ENCODE measurements at places on chromosomes 3 and 15.
A peak's percentile ranks its signal among the peaks of the same experiment; 100 is the strongest.

DNA sequence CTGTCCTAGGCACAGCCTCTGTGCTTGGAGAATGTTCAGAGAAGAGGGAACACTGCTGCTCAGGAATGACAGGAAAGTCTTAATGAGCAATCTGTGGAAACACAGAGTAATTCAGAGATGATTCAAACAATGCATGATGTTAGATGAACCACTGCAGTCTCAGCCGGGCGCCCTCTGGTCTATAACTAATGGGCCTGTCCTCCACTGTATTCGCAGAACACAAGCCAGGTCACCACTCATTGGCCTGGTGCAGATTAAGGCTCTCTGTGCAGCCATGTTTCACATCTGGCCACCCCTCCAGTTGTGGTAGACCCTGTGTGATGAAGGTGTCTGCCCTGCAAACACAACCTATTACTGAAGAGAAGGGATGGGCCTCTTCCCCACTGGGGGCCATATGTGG is 281.7 kb upstream of the ROPN1 start:
- no peaks in the 10 kb centered on the region for H3K4me1 ChIP-seq
- H3K27me3 ChIP-seq: no peaks in the 10 kb centered on the region
- H3K36me3 ChIP-seq: no peaks in the 10 kb centered on the region

- DNase-seq: no peak
- H3K4me3 ChIP-seq: no peak overlapping the region
- H3K36me3 ChIP-seq: no peaks in the 10 kb centered on the region
- no peak overlapping the region for H3K27ac ChIP-seq
- H3K4me1 ChIP-seq: peaks cover 6% of the 10 kb centered on the region
Measured at GRCh38 chr3:64067506-64068346, 44.4 kb upstream of the PSMD6 start.

DNA sequence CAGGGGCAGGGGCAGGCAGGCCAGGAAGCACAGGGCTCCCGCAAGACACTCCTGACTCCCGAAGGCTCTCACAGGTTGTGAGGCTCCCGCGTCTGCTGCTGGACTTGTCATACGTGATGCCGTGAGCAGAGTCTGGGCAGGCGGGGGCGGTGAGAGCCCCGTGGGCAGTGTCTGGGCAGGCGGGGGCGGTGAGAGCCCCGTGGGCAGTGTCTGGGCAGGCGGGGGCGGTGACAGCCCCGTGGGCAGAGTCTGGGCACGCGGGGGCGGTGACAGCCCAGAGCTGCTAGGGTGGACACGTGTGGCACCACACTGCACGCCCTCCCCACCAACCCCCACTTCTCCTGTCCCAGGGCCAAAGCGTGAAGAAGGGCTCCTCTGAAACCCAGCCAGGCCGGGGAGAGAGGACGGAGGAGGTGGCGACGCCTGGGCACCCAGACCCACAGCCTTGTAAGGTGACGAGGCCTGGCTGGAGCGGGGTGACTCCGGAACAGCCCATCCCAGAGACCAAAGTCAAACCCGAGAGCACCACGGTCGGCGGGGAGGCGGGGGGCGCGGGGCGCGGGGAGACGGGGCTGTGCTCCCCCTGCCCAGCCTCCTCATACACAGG is 35.0 kb downstream of the TNK2 start:
- DNase-seq: no peak
- H3K27me3 ChIP-seq: no peaks in the 10 kb centered on the region
- H3K4me1 ChIP-seq: no peaks in the 10 kb centered on the region
- no peak overlapping the region for H3K27ac ChIP-seq

DNA sequence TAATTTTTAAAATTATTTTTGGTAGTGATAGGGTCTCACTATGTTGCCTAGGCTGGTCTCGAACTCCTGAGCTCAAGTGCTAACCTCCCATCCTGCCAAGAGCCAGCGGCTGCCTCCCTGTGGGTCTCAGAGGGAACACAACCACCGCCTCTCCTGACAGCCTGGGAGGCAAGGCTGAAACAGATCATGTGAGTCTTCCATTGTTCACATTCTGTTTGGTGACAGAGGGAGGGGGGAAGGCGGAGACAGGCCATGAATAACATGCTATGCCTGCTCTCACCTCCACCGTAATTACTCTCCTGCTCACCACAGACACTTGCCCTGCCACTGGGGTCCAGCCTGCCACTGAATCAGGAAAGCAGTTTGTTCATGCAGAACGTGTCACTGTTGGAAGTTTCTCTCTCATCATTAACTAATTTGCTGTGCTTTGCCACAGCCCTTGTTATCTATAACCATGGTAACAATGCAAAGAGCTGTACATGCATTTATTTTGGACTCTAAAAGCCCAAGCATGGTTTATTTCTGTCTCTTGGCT is 78.4 kb upstream of the RASGRF1 start:
- peaks cover 14% of the 10 kb centered on the region for H3K4me1 ChIP-seq
- peak; percentile 95 for DNase-seq
- H3K4me3 ChIP-seq: no peak overlapping the region
- H3K36me3 ChIP-seq: no peaks in the 10 kb centered on the region

DNA sequence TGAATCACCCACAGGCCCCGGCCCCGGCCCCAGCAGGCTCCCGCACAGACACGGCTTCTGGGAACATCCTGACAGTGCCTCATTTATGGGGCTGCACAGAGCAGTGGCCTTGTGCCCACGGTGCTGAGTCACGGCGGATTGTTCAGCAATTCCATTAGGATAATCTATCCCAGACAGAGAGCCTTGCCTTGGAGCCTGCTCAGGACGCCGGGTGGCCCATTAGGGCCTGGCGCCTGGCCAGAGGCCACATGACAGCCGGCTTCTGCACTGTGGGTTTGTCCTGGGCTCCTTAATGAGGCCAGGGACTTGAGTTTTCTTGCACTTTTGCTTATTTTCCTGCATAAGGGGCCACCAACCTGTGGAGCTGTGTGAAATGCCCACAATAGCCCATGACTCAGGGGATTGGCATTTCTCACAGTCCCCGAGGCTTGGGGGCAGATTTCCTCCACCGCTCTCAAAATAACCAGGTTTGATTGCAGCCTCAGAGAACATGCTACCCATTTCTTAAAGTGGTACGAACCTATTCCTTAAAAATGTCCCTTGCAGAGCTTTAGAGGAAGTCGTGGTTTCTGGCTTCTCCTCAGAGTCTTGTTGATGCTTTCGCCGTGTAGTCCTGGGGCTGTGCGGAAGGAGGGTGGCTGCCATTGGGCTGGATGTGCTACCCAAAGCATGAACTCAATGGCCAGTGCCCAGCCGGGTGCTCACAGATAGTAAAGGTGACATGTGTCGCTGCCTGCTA is 19.0 kb downstream of the SYNM start:
- H3K27me3 ChIP-seq: no peaks in the 10 kb centered on the region
- no peaks in the 10 kb centered on the region for H3K36me3 ChIP-seq
- H3K4me3 ChIP-seq: no peak overlapping the region
- DNase-seq: peak; percentile 98

DNA sequence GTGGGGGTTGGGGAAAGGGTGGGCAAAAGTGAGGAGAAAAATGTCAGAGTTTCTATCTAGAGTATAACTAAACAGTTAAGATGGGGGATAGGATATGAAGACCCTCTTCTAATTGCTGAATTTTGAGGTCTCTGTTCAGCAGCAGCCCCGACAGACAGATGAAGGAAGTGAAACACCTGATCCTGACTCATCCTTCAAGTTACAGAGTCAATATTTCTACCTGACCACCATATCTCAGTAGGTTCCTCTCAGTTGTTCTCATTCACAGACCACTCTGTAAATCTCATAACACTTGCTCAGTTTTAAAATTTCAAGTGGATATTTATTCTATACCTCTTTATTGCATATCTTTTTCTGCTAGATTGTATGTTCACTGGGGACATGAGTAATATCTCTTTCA is 69.5 kb downstream of the CCDC54 start:
- no peaks in the 10 kb centered on the region for H3K36me3 ChIP-seq
- no peak overlapping the region for H3K4me3 ChIP-seq
- H3K4me1 ChIP-seq: no peaks in the 10 kb centered on the region
- H3K27me3 ChIP-seq: no peaks in the 10 kb centered on the region
- no peak overlapping the region for H3K27ac ChIP-seq

DNA sequence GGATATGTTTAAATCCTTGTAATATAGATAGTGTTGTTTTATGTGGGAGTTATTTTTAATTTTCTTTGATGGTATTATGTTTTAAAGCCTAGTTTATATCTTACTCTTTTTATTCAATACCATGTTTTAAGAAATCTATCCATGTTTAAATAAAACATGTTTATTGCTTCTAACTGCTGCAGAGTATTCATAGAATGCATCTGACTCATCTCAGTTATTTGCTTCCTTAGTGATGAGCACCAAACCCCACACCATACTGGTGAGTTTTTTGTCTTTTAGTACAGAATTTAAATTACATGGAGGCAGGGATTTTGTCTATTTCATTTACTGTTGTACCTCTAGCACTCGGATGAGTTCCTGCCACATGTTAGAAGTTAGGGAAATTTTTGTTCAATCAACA is 209.2 kb downstream of the NSUN3 start:
- no peak for DNase-seq
- no peak overlapping the region for H3K27ac ChIP-seq
- no peaks in the 10 kb centered on the region for H3K36me3 ChIP-seq
- H3K27me3 ChIP-seq: no peaks in the 10 kb centered on the region
- H3K4me3 ChIP-seq: no peak overlapping the region

DNA sequence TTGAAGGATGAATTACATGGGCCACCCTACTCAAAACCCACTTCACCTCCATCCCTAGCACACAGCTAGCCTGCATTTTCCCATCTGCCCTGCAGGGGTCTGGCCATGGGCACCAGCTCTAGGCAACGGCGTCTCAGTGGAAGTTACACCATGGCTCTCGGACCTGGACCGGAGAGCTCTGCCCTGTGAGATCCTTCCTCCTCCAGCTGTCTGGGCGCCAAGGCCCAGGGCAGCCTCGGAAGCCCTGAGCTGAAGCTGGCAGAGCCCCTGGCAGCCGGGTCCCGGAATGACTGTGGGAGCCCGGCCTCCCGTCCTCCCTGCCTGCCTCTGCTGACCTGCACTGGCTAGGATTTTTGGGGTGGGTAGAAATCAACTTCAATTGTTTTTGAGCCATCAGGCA is 98.9 kb downstream of the CHSY1 start:
- peak; percentile 65 for DNase-seq
- H3K4me1 ChIP-seq: no peaks in the 10 kb centered on the region
- no peaks in the 10 kb centered on the region for H3K27me3 ChIP-seq
- H3K4me3 ChIP-seq: no peak overlapping the region

DNA sequence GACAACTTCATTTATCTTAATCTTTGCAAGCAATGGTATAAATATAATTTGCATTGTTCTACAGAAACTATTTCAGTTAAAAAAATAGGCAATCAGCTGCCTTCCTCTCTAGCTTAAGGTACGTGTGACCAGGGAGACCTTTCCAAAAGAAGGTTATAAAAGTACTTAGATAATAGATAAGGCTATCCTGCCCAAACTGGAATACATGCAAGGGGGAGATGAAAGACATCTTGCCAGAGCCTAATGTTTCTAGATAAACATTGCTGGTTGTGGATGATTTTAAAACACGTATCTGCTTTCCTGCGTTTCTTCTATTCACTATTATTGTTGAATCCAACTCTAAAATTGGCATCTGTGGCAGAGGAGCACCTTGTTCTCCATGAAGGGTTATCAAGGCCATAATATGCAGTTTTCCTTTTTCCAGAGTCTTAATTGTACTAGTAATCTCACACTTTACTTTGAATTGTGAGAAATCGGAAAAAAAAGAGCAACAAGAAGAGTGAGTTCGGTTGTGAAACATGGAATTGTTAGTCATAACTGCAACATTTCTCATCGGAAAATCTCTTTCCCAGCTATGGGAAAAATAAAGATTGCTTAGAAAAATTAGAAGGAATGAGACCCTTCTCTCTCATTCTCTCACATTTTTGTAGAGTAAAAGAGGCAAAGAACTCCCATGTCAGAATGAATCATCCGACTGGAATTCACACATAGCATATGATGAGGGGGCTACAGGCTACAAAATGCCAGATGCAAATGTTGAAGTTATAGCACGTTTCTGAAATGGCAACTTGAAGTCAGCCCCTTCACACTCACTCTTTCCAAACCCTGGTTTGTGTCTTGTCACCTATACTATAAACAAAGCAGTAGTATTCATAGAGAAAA is 936.1 kb upstream of the NR2F2 start:
- H3K27me3 ChIP-seq: no peaks in the 10 kb centered on the region
- H3K27ac ChIP-seq: no peak overlapping the region
- H3K36me3 ChIP-seq: no peaks in the 10 kb centered on the region
- DNase-seq: peak; percentile 83
- no peak overlapping the region for H3K4me3 ChIP-seq
- H3K4me1 ChIP-seq: peaks cover 2% of the 10 kb centered on the region

DNA sequence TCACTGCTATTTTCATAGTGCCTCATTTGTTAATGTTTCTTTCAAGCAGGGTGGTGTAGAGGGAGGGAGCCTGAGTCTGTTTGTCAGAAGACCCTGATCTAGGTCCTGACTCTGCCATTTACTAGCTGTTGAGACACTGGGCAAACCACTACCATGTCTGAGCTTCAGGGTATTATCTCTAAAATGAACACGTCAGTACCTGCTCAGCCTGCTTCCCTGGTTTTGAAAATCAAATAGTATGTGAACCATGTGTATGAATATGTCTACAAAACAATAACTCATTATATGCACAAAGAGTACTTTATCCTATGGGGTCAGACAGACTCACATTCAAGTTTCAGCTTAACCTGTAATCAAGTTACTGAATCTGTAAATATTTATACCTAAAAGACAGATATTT is 25.1 kb downstream of the SYNPR start:
- no peaks in the 10 kb centered on the region for H3K4me1 ChIP-seq
- H3K27me3 ChIP-seq: peaks cover 1% of the 10 kb centered on the region
- no peak overlapping the region for H3K4me3 ChIP-seq
- no peak for DNase-seq
- H3K36me3 ChIP-seq: no peaks in the 10 kb centered on the region

DNA sequence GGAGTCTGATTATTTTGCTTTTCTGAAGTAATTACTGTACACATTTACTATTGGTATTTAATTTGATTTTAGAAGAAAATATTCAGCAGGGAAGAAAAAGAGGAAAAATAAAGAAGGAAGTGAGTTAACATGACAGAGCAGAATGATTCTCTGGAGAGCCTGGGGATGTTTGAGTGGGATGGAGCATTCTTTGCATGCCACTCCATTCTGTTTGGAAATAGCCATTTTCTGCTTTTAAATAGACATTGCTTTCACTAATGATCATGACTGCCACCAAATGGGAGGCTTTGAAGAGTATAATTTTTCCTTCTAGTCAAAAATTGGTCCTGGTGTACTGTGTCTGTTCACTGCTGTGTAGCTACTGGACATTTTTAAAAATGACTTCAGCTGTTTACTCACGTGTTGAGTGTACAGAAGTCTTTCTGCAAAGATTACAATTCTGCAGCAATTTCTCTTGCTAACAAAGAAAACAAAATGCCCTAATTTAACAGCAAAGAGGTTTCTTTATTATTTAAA is 196.1 kb downstream of the RYR3 start:
- H3K4me3 ChIP-seq: no peak overlapping the region
- no peaks in the 10 kb centered on the region for H3K27me3 ChIP-seq
- no peak overlapping the region for H3K27ac ChIP-seq
- DNase-seq: peak; percentile 67
- H3K4me1 ChIP-seq: no peaks in the 10 kb centered on the region
- no peaks in the 10 kb centered on the region for H3K36me3 ChIP-seq
